ENCODE measurements at places on chromosomes 4 and X. TPM values are rescaled to one million over a fixed set of nuclear protein-coding genes. Genes with fewer than 3 reads are reported as not detected.

The CT45A1 gene
- not detected for total RNA-seq

The CNKSR2 gene
- total RNA-seq: 5.4 TPM

The SPARCL1 gene
- 1,668 TPM for total RNA-seq

The RASGEF1B gene
- 19.2 TPM for total RNA-seq

DNA sequence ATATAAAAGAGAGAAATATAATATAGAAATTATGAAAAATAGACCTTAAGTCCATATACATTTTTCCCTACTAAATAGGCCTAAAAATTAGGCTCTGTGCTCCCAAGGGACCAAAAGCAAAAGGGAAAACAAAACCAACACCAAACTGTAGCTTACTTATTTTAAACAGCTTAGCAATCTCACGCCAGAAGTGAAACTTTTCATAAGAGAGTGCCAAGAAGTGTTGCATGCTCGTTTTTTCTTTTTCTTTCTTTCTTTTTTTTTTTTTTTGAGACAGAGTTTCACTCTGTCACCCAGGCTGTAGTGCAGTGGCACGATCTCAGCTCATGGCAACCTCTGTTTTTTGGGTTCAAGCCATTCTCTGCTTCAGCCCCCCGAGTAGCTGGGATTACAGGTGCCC is 250.4 kb downstream of the TMA16 start:
- H3K27me3 ChIP-seq: no peaks in the 10 kb centered on the region
- H3K27ac ChIP-seq: no peak overlapping the region
- H3K36me3 ChIP-seq: no peaks in the 10 kb centered on the region
- H3K4me3 ChIP-seq: no peak overlapping the region
- DNase-seq: no peak

- DNase-seq: no peak
- no peak overlapping the region for H3K4me3 ChIP-seq
- no peak overlapping the region for H3K27ac ChIP-seq
- H3K27me3 ChIP-seq: no peaks in the 10 kb centered on the region
- H3K4me1 ChIP-seq: no peaks in the 10 kb centered on the region
These were observed 5.3 kb upstream of the G3BP2 start for GRCh38 chr4:75678473-75678872.

DNA sequence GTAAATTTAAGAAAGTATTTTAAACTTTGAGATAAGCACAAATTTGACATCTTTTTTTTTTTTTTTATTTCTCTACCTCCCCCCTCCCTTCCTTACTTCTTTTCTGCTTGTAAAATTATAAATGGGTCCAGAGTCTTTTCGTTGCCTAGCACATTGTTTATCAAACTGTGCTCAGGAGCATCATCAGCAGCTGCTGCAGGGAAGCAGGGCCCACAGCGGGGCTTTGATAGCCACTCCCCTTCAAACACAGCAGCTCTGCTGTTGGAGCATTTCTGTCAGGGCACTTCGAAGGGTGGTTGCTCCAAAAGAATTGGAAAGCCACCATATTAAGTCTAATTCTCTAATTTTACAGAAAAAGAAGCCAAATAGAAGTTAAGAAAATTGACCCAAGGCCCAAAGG is 588.3 kb downstream of the SPRY1 start:
- no peak overlapping the region for H3K4me3 ChIP-seq
- H3K27ac ChIP-seq: no peak overlapping the region
- no peaks in the 10 kb centered on the region for H3K27me3 ChIP-seq
- H3K36me3 ChIP-seq: no peaks in the 10 kb centered on the region

- no peaks in the 10 kb centered on the region for H3K36me3 ChIP-seq
- DNase-seq: no peak
- no peaks in the 10 kb centered on the region for H3K27me3 ChIP-seq
These were observed 118.7 kb upstream of the CHRDL1 start for GRCh38 chrX:110914281-110914680.

GRCh38 chr4:6845027-6845426 is 62.5 kb downstream of the KIAA0232 start:
- no peak overlapping the region for H3K27ac ChIP-seq
- peaks cover 1% of the 10 kb centered on the region for H3K4me1 ChIP-seq
- H3K4me3 ChIP-seq: no peak overlapping the region
- no peaks in the 10 kb centered on the region for H3K27me3 ChIP-seq

GRCh38 chr4:106875340-106875739 is 160.8 kb downstream of the DKK2 start:
- DNase-seq: no peak
- H3K4me1 ChIP-seq: no peaks in the 10 kb centered on the region
- H3K36me3 ChIP-seq: no peaks in the 10 kb centered on the region

GRCh38 chrX:153190381-153190780 is 11.3 kb downstream of the MAGEA1 start:
- no peak overlapping the region for H3K27ac ChIP-seq
- H3K4me1 ChIP-seq: no peaks in the 10 kb centered on the region
- H3K4me3 ChIP-seq: no peak overlapping the region
- H3K27me3 ChIP-seq: no peaks in the 10 kb centered on the region
- no peak for DNase-seq

- no peaks in the 10 kb centered on the region for H3K27me3 ChIP-seq
- no peaks in the 10 kb centered on the region for H3K36me3 ChIP-seq
- no peak for DNase-seq
- H3K4me1 ChIP-seq: no peaks in the 10 kb centered on the region
These were observed 242.9 kb upstream of the PRPS2 start for GRCh38 chrX:12548341-12548740.

DNA sequence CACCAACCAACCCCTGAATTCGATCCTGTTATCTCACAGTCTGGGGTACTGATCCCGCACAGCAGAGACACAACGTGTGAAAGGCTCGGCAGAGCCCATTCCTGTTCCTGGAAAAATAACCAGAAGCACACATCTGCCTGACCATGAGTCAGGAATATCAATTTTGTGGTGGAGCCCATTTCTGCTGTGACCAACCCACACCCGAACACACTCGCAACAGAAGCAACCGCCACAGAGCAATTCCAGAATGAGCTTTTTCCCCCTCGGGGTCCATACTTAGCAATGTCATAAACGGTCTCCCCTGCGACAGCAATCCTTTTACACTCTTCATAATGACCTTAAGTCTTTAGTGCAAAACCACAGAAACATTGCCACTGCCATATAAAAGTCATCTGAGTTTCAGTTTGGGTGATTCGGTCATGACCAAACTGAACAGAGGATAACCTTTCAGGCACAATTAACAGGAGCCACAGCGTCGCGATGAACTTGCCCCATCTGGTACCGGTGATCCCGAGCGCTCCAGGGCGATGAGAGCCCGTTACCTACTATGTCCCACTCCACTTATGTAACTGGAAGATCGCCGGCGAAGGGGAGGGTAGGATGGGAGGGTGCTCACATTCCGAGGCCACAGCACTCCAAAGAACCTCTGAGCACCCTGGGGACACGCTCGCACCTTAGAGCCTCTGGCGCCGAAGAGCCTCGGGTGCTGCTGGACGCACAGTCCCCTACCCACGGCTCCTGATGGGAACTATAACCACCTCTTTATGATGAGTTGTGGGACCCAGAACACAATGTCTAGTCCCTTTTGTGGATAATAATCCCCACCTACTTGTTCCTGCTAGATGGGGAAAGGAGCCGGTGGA is 1.1 kb downstream of the MECP2 start:
- H3K27ac ChIP-seq: no peak overlapping the region
- no peak for DNase-seq
- H3K27me3 ChIP-seq: no peaks in the 10 kb centered on the region
- no peaks in the 10 kb centered on the region for H3K4me1 ChIP-seq
